ENCODE measurements at places on chromosomes 5 and 9.

GRCh38 chr5:176389135-176390123 is 878 bp downstream of the HIGD2A start:
- no peak for DNase-seq

DNA sequence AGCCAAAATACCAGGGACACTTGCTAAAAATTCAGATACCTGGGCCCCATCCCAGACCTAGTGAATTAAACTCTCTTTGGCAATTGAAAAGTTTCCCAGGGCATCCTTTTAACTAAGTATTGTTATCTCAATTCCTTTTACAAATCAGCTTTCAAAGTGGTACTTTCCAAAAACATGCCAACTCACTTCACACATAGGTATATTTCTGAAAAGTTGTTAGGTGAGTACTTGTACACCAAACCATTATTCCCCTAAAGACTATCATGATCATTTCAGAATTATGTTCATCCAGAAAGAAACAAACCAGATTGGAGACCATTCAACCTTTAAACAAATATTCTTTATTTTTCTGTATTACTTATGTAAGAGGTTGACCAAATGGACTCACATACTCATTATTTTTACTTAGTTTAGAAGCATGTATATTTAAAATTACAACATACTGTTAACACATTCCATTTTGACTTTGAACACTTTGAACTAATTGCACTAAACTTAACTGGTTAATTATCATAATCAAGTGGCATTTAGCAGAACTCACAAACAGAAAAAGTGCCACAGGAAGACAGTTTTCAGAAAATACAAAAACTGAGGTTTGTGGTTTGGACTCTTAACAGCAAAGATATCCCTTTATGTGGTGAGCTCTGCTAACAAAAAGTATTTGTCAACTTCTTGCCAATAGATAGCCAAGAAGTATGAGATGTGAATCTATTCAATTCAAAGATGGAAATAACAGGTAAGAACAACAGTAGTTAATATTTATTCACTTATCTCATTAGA is 40.7 kb downstream of the KIAA0825 start:
- DNase-seq, result no peak

DNA sequence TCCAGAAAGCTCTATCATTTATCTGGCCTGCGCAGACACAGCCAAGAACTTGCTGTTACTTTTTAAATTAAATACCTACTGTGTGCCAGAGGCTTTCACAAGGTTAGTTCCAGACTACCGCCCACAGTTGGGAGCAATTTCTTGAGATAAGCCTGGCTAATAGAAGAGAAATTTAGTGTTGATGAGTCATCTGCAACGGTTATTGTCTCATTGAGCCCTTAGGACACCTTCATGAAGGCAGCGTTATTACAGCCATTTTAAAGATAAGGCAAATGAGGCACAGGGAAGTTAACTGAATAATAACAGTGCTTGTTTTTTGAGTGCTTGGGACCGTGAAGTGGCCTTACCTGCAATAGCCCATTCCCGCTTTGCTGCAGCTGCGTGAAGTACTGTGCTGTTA is 292.9 kb upstream of the MSX2 start:
- no peak for DNase-seq

DNA sequence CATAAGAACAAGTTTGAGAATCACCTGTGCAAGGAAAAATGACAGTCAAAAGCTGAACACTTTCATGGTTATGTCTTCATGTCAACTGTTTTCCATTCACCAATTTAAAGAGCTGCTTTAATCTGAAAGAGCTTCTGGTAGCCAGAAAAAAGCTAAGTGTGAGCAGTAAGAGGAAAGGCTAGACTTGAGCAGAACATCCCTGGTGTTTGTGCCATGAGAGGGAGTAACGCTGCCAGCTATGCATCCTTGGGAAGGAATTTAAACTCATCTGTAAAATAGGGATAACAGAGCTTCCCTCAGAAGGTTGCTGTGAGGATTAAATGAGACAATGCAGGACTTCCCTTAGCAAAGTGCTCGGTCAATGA is 193.7 kb downstream of the MAPKAP1 start:
- no peak for DNase-seq

GRCh38 chr5:67809589-67809988 is 406.0 kb upstream of the PIK3R1 start:
- DNase-seq, result no peak

GRCh38 chr5:1833264-1834021 is 32.2 kb downstream of the NDUFS6 start:
- DNase-seq, result no peak

GRCh38 chr5:144304688-144305087 is 134.0 kb downstream of the KCTD16 start:
- DNase-seq, result no peak

GRCh38 chr5:151150471-151151262 is 6.9 kb downstream of the ANXA6 start:
- DNase-seq, result no peak

DNA sequence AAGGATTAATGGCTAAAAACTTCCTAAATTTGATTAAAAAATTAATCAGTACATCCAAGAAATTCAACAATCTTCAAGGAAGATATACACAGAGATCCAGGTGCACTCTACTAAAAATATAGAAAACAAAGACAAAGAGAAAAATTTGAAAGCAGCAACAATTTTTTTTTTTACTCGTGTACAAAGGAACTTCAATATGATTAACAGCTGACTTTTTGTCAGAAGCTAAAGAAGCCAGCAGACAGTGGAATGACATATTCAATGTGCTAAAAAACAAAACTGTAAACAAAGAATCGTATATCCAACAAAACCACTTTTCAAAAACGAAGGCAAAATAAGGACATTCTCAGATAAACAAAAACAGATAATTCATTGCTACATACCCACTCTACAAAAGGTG is 234.6 kb downstream of the FSTL4 start:
- DNase-seq, result no peak

- DNase-seq, result no peak
Measured at GRCh38 chr9:3277200-3277599, 248.6 kb downstream of the RFX3 start.
